COLO829 (cell line): ENCODE measurements at places on chromosomes 6 and 20.
A peak's percentile ranks its signal among the peaks of the same experiment; 100 is the strongest.

GRCh38 chr6:156943816-156944215 is 166.6 kb downstream of the ARID1B start:
- DNase-seq: no peak

DNA sequence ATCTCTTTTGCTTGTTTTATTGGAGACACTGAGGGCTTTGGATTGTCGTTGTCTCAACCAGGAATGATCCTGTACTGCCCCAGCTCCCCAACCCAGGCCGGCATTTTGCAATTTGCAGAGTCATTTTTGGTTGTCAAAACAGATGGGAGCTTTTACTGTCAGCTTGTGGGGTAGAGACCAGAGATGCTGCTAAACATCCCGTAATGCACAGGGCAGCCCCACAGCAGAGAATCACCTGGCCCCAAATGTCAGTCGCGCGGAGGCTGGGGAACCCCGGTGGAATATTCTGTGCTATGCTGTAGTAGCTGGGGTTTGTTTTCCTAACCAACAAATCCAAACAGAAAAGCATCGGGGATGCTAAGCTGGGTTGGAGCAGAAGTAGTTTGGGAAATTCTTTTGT is 99.7 kb downstream of the TSHZ2 start:
- no peak for DNase-seq

DNA sequence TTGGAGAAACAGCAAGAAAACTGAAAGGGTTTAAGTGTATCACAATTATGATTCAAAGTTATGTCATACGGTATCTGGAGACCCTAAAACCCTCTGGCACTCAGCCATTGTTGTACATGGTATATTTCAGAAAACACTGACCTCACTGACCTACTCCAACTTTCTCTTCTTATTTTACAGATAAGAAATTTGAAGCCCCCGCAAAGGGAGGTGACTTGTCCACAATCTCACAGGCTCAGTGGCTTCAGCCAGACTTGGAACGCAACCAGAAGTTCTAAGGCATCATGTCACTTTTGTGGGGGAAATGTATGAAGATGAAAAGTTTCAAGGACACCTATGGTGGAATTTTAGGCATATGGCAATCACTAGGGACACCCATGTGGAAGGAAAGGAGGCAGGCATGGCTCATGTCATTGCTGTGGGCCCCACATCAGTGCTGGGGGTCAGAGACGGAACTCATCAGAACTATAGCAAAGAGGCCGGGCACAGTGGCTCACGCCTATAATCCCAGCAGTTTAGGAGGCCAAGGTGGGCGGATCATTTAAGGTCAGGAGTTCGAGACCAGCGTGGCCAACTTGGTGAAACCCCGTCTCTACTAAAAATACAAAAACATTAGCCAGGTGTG is 5.2 kb upstream of the TRIB3 start:
- DNase-seq: no peak

GRCh38 chr6:118886641-118887040 is 7.3 kb upstream of the ASF1A start:
- no peak for DNase-seq

DNA sequence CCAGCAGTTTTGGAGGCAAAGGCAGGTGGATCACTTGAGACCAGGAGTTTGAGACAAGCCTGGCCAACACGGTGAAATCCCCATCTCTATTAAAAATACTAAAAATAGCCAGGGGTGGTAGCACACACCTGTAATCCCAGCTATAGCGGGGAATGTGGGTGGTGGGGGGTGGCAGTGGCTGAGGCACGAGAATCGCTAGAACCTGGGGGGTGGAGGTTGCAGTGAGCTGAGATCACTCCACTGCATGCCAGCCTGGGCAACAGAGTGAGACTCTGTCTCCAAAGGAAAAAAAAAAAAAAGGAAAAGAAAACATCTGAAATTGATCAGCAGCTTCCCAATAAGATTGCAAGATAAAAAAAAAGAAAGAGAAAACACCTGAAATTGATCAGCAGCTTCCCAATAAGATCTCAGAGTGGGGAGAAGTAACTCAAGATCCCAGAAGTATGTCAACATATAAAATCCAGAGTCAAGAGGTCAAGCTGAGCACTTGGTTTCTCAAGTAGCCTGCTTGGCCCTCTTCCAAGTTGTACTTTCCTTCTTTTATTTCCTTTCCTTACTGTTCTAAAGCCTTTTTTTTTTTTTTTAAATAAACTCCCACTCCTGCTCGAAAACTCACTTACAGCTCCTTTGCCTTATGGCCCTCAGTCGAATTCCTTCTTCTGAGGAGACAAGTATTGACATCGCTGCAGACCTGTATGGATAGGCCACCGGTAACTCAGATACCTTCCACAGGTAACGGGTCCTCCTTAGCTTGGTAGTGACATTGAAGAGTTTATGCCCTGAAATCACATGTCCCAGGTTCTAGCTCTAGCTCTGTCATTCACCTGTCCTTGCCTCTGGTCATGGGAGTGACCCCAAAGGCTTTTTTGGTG is 368.5 kb upstream of the SYNCRIP start:
- no peak for DNase-seq

GRCh38 chr20:21393166-21393565 is 4.2 kb downstream of the NKX2-4 start:
- DNase-seq: no peak

- no peak for DNase-seq
These were observed 502.4 kb downstream of the BCKDHB start for GRCh38 chr6:80608881-80609280.

- DNase-seq: peak; percentile 38
These were observed 2.1 kb downstream of the SCUBE3 start for GRCh38 chr6:35215665-35216411.

GRCh38 chr6:87606199-87606598 is 16.3 kb downstream of the ORC3 start:
- no peak for DNase-seq

GRCh38 chr20:57609086-57609841 is 11.0 kb downstream of the ZBP1 start:
- no peak for DNase-seq

DNA sequence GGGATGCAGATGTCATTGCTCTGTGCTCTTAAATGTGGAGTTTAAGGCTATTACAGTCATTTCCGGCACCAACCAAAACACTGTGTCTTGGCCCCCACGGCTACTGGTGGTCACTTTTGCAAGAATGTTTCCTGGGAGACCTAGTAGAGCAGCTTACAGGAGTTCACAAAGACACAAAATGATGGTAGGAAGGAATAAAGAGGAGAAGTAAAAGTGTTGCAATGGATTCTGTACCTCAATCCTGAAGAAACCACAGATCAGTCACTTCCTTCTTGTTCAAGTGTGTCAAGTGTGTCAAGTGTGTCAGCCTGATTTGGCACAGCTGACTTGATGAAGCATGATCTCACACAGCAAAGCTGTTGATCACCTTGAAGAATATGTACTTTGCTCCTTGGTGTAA is 344.0 kb downstream of the PLCB1 start:
- no peak for DNase-seq

DNA sequence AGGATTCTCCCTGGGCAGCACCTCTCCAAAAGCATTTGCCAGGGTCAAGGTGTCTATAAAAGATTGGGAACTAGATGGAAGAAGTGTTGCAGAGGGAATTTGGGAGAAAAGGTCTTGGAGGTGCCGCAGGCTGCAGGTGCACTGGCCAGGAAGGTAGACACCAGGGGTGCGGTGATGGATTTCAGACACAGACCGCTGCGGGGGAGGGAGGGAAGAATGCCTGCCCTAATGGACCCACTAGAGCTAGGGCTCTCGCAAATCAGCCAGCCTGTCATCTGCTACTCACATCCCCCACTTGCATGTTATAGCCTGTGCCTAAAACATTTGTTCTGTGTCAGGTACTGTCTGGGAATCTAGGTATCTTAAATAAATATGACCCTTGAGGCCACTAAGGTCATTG is 193.6 kb upstream of the SLC24A3 start:
- no peak for DNase-seq

GRCh38 chr6:38634518-38634917 is 5.2 kb downstream of the BTBD9 start:
- DNase-seq: peak; percentile 39

DNA sequence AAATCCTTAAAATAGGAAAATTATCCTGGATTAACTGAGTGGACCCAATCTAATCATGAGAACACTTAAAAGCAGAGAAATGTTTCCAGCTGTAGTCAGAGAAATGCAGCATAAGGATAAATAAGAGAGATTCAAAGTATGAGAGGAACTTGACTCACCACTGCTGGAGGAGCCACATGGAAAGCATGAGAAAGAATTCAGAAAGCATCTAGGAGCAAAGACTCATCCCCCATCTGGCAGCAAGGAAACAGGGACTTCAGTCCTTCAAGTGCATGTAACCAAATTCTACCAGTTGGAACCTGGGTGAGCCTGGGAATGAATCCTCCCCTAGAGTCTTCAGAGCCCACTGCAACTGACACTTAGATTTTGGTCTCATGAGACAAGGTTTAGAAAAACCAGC is 33.7 kb downstream of the RNF146 start:
- peak; percentile 6 for DNase-seq

DNA sequence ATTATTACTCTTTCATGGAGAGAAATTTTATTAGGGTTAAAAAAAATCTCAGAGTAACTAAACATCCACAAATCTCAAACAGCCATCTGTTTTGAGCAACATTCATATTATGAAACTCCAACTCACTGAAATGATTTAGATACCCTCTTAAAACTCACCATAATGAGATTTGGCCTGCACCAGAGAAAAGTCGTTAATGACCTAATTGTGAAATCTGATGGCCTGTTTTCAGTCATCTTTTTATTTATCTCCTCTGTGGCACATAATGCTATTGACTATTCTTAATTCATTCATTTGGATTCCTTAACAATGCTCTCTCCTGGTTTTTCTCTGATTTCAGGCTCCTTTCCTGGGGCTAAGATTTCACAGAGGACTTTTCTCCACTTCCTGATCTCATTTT is 192.7 kb downstream of the RNF144B start:
- no peak for DNase-seq

DNA sequence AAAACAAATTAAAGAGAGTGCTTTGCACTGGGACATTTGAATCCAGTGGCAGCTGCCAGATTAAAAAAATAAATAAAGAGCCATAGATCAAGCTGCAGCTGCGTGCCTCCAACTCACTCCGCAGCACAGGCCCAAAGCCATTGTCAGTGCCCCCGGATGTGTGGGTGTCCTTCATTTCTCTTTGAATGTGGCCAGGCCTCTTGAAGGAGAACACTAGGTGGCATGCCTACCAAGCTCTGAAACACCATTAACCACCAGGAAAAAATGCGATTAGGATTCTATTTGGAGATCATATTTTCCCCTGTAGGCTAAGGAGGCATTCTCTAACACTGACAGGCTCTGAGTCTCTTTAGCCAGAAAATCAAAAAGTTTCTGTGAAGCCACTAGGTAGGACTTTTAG is 549.8 kb downstream of the PRKN start:
- no peak for DNase-seq

GRCh38 chr6:151445482-151445881 is 6.4 kb downstream of the RMND1 start:
- no peak for DNase-seq

DNA sequence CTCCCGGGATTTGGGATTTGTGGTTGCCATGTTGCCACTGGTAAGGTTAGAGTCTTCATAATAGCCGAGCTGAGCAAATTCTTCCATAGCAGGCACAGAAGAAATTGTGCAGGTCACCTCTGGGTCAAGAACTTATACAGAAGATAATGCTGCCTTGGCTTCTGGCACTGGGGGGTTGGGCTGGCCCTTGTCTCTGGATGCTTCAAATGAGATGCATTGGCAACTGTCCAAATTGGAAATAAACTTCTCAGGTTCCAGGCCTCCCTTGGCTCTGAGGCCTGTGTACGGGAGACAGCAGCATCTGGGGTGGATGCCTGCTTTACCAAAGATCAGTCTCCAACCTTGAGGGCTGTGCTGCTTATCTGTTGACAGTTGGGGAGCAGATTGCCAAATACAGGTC is 26.2 kb downstream of the MYO6 start:
- no peak for DNase-seq

DNA sequence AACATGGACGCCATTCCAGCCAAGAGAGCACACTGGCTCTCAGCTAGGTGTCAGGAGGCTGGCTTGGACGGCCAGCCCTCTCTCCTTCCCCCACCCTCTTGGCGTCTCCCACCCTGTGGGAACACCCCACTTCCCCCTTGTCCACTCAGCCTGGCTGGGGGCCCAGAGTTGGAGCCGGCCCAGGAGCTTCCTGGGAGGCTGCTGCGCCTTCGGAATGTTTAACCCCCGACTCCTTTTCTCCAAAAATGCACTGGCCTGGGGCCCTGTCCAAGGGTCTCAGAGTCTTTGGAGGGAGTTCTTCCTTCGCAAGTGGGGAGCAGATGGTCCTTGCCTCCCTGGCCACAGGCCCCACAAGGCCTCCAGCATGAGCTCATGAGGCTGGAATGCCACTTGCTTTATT is 4.1 kb downstream of the ADAM33 start:
- no peak for DNase-seq

DNA sequence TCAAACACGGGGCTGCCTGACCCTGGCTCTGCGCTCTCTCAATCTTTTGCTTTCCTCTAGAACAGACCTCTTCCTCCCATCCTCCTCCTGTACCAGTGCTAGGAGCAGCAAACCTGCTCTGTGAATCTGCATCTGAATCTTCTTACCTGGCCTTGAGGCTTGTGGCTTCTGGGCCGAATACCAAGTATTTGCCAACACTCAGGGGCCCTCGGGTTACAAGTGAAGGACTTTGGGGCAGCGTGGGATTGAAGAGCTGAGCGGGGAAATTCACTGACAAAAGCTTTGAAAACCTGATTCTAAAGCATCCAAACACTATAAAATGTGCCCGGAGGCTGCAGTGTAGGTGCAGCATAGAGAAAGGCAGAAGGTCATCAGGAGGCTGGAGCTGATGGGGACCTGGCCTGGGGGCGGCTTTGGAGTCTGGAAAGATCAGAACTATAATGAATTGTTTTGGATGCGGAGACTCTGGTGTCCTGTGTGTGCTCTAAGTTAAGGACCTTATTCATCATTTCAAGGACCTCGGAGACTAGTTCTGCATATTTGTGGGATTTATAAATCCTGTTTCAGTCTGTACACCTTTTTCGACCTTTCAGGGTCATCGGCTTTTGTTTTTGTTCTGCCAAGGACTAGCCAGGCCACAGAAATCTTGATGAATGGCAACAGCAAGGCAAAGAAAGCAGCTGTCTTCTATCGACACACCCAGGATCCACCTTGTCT is 16.4 kb upstream of the IGF2R start:
- DNase-seq: no peak

DNA sequence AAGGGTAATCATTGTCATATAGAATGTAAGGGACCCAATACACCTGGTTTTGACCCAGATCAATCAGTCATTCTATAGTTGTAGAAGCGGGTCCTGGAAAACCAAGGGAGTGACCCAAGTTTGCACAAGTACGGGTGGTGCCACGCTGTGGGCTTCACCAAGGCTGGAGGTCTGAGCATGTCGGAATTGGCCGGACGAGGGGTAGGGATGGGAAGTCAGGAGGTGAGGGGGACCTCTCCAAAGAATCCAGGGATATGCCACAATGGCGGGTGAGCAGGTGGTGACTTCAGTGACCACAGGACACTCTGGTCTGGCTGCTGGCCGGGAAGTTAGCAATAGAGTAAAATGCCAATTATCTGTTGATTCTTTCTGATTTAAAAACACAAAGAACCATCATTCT is 186.6 kb upstream of the FOXQ1 start:
- DNase-seq: no peak
